ENCODE measurements at places on chromosomes 7 and 10.

DNA sequence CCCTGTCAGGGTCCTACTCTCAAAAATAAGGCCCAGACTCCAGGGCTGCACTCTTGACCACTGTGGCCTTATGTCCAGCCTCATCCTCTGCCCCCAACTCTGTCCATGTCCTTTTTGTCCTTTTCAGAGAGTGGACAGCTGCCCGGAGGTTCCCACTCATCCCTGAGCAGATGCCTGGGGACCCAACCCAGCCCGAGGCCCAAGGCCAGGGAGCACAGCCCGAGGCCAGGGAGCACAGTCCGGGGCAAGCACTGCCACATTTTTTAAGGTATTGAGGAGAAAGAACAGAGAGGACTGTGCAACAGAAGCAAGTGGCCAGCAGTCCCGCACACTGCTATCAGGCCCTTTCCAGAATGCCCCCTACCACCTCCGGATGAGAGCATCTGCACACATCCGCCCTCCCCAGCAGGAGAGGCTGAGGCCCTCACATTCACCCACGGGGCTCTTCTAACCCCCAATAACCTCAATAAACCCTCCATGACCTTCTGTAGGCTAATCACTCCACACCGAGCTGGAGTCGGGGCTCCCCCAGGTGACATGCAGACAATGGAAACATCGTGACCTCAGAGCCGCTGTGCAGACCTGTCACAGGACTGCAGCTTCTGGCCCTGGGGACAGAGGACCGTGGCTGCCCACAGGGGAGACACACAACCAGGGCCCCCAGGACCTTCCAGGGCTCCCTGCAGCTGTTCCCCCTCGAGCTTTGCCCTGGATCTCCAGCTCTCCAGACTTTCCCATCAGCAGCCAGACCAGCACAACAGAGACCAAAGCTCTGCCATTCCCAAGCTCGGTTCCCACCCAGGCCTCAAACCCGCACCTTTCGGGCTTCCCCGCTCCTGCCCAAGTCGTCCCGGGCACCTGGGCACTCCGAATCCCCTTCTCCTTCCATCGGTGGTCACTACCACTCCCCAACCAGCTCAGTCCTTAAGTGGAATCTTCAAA is 51.4 kb downstream of the CAMK2B start:
- DNase-seq = no peak

DNA sequence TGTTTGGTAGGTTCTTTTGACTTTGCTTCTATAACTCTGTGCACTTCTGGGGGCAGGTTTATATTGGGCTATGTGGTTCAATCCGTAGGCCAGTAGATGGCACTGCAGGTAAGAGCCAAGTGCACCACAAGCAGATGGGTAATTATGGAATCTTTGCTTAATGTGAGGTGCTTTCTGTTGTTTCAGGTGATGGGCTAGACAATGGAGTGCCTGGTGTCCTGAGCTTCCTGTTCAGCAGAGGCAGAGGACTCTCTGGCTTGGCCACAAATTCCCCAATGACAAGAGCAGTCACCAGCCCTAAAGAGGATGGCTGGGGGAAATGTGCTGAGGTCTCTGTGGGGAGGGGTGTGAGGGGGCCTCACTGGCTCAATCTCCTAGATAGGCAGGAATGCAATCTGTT is 455.0 kb downstream of the CCSER2 start:
- DNase-seq = no peak

DNA sequence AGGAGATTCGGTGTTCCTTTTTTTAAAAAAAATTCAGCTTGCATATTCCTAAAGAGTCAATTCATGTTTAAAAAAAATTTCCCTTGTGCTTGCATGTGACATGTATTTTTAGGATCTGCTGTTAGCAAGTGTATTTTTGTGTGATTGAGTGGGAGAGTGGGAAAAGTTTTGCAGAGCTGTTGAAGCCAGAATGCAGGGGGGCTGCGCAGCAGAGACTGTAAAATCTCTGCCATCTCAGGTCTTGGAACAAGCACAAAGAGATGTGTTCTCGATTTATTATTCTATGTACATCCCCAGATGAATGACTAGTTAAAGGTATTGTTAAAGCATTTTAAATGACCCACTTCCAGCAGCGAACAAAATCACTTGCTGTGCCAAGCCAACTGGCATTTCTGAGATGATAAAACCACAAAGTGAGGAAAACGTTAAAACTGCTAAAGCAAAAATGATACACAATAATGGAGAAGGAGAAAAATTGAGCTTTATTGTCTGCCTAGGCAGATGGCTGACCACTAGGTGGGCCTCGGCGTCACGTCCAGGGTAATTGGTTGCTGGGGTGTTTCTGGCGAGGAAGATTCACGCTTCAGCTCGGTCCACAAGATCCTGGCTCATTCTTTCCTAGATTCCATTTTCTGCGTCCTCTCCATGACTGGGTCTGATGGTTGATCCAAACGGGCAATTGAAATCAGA is 67.0 kb upstream of the ATRNL1 start:
- no peak for DNase-seq

DNA sequence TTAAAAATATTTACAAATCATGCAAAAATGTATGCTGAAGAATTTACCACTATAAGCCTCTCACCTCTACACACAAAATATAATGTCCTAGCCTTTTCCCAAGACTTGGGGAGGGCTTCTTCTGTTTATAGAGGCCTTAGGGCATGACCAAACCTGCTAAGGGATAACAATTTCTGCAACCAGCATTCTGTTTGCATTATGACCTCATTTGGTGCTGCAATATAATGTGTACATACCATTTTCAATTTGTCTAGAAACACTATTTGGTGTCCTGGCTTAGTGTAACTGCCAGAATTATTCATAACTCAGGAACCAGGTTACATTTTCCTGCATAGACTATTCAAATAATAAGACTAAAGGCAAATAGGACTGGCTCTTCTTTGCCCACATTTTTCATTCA is 446.6 kb upstream of the SORCS1 start:
- no peak for DNase-seq

DNA sequence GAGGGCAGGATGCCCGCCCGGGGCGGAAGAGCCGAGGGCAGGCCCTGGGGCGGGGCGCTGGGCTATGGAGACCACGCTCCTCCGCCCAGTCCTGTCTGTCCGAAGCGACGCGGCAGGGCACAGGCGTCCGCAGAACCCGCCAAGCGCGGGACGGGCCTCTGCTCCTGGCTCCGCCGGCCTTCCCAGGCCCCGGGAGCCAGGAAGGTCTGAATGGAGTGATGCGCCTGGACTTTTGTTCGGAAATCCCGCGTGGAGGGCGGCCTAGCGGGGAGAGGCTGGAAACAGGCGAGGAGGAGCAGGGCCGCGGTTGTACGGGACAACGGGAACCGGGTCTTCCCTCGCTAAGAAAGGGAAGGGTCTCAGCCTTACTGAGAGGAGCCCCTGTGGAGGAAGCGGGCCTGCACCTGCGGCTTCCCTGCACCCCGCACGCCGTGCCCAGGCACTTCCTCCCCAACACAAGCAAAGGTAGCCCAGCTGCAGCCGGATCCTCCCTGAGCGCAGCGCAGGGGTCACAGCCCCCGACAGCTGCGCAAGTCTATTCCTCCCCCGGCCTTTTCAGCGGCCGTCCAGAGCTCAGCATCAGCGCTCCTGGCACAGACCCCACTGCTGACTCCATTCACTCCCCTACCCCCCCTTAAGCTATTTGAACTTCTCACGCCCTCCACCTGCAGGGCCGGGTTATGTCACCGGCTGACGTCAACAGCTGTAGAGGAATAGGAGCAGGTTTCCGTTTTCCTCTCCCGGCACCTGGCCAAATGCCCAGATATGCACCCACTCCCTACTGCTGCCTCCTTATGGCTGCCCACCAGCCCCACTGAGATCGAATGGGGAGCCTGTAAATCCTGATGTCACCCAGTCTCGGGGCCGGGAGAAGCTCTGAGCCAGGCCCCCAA is 143.2 kb upstream of the RET start:
- no peak for DNase-seq

DNA sequence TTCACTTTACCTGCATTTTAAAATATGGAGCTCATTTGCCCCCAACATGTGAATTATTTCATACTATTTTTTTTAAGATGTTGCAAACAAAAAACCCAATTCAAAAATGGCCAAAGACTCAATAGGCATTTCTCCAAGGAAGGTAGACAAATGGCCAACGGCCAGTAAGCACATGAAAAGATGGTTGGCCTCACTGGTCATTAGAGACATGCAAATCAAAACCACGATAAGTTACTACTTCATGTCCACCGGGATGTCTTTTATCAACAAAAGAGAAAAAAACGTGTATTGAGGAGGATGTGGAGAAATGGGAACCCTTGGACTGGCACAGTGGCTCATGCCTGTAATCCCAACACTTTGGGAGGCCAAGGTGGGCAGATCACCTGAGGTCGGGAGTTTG is 3.4 kb upstream of the CTBP2 start:
- DNase-seq = no peak

GRCh38 chr10:77633376-77633775 is 4.2 kb downstream of the KCNMA1 start:
- DNase-seq = no peak

GRCh38 chr7:144174613-144175012 is 8.7 kb upstream of the CTAGE4 start:
- no peak for DNase-seq

GRCh38 chr7:45881759-45882464 is 6.4 kb upstream of the IGFBP1 start:
- DNase-seq = no peak

GRCh38 chr10:3292636-3293035 is 120.1 kb upstream of the PITRM1 start:
- no peak for DNase-seq

- DNase-seq = no peak
Observed at GRCh38 chr10:79178614-79179163, 109.9 kb downstream of the ZMIZ1 start.

DNA sequence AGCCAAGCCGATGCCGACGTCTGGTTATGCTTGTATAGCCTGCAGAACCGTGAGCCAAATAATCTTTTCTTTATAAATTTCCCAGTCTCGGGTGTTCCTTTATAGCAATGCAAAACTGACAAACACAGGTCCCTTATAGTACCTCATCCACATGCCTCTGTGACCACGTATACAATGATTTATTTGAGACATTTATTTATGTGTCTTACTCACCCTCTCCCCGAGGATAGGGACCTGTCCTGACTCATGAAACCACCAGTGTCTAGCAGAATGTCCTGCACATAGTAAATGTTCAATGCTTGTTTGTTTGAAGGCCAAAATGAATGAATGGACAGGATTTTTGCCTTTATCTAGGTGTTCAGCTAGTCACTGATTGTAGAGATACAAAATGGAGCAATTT is 147.9 kb upstream of the FZD8 start:
- DNase-seq = no peak

DNA sequence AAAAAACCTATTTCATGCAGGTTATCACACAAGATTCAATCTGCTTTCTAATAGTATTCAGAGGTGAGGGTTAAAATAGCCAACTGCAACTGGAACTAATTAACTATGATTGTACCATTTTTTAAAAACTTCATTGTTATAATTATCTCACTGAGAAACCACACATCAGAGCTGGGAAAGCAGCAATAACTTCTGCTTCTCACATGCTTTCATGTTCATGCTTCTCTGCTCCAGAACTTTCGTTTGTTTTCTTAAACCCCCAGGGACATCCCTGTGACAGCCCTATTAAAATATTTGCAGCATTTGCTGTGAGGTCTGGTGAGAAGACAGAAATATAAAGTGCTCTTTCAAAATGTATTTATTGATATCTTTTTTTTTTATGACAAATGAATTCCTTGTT is 389.0 kb upstream of the SORCS1 start:
- DNase-seq = no peak

GRCh38 chr7:22083704-22084240 is 138.1 kb upstream of the CDCA7L start:
- DNase-seq = no peak

DNA sequence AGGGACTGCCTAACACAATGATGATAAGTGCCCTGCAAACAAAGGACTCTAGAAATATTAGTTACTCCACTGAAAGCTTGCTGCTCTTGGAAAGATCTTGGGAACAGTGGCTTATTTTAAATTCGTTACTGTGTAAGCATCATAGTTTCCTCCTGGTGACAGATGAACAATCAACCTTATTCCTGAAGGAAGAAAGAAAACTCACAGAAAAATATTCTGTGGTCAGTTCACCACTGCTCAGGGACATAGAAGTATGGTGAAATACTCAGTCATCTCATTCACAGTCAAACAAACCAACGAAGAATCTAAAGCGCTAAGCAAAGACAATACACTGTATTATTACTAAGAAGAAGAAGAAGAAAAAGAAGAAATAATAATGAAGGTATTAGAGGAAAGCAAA is 27.8 kb downstream of the MKX start:
- no peak for DNase-seq

DNA sequence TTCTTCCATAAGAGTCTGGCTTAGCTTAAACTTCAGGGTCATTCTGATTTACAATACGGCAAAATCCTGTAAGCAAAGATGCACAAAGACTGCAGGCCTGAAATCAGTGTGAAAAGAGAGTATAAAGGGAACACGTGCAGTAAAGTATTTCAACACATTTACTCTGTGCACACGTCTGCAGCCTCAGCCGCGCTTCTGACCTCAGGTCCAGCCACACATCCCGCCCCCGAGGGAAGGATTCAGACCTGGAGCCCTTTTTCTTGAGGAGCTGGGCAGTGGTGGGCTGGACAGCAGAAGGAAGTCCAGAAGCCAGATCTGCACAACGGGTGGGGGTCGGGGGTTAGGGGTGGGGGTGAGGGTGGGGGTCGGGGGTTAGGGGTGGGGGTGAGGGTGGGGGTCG is 58.9 kb upstream of the FAM20C start:
- no peak for DNase-seq

- DNase-seq = no peak
Observed at GRCh38 chr10:112369495-112370423, 4.2 kb upstream of the ACSL5 start.

DNA sequence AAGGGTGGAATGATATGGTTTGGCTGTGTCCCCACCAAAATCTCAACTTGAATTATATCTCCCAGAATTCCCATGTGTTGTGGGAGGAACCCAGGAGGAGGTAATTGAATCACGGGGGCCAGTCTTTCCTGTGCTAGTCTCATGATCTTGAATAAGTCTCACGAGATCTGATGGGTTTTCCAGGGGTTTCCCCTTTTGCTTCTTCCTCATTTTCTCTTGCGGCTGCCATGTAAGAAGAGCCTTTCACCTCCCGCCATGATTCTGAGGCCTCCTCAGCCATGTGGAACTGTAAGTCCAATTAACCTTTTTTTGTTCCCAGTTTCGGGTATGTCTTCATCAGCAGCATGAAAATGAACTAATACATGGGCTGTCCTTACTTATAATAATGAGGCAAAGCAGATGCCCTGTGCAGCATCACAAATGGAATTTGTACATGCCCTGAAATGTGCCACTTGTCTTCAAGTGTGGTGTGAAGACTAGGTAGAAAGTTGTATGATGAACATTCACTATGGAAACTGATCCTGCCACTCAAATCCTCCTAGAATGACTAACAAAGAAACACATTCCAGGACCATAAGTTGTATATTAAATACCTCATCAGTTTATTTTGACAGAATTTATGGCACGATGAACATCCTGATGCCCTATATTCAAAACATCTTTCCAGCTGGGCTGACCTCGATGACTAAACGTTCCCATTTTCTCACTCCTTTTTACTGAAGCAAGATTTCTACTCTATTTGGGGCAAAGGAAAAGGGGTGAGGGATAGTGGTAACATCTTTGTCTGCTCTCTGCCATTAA is 122.8 kb upstream of the CTTNBP2 start:
- DNase-seq = no peak

GRCh38 chr7:29202651-29203069 is 8.1 kb downstream of the CHN2 start:
- DNase-seq = no peak

Data from activated naive CD4-positive, alpha-beta T cell (primary cell).